SHP77 (cell line): ENCODE measurements at places on chromosomes 2 and 18.

- no peak for DNase-seq
These were observed 31.9 kb downstream of the C2orf74 start for GRCh38 chr2:61193670-61194561.

DNA sequence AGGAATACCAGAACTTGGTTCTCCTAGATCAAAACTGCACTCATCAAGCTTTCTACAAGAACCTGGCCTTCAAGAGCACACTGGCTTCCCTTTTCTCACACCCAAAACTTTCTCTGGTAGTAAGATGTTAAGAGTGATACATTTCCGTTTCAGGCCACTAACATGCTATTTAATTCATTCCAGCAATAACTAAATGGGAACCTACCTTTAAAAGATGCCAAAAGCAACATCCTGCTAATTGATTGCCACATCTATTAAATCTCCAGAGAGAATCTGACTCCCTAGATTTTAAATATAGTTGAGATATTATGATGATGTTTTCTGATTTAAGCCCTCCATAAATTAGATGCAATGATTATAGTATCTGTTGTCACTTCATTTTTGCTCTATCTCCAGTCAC, 71.6 kb downstream of the KCTD18 start:
- no peak for DNase-seq

DNA sequence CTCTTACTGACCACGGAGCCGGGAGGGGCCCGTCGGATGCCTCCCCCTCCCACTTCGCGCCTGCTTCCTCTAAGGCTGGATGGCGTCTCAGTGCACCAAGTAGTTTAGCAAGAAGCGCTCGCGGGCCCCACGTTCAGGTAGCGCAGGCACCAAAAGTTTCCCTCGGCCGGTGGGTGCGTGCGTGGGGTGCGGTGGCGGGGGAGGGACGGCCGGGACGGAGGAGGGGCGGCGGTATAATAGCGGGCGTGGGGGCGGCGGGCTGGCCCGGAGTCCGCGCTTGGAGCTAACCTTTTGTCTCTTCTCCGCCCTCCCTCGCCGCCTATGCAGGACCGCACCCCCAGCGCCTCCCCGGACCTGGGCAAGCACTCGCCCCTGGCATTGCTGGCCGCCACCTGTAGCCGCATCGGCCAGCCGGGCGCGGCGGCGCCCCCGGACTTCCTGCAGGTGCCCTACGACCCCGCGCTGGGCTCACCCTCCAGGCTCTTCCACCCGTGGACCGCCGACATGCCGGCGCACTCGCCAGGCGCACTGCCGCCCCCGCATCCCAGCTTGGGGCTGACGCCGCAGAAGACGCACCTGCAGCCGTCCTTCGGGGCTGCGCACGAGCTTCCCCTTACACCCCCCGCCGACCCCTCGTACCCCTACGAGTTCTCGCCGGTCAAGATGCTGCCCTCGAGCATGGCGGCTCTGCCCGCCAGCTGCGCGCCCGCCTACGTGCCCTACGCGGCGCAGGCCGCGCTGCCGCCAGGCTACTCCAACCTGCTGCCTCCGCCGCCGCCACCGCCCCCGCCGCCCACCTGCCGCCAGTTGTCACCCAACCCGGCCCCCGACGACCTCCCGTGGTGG, 1.0 kb downstream of the SP5 start:
- DNase-seq: no peak

GRCh38 chr2:203756161-203756560, 49.7 kb downstream of the CD28 start:
- DNase-seq: no peak

- DNase-seq: no peak
These were observed 476.5 kb upstream of the ACVR2A start for GRCh38 chr2:147368306-147368705.

DNA sequence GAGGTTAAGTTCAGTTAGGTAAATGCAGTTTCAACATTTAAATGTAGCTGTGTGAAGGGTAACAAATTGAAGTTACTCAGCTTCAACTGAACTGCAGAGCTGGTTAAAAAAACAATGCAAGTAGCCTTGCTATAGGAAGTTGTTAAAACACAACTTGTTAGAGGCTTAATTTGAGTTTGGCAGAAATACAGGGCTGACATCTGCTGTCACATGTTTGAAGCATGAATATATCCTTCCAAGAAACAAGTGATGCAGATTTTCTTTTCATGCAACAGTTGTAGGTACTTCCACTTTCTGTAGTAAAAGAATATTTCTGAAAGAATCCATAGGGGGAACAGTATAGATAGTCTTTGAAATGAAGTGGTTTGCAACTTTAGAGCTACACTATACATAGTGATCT, 208.7 kb upstream of the RASGRP3 start:
- no peak for DNase-seq
